CD4-positive, alpha-beta T cell treated with Interleukin-15 for 1 hour (primary cell): ENCODE measurements at places on chromosomes 4 and X.

DNA sequence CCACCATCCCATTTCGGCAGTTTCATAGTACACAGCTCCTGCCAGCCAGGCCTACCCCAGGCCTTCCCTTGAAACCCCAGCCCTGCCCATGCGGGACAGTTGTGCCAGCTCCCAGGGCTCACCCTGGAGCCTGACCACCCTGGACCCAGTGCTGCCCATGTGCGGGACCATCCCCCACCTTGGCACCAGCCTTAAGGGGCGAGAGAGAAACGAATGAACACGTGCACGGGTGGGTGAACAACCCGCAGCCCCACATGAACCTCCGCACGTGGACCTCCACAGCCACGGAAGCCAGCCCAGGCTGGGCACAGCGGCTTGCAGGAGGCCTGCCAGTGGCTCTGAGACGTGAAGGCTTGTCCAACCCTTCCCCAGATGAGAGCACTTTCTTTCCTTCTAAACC, 76.0 kb upstream of the MXD4 start:
- no peak for DNase-seq

GRCh38 chr4:169208516-169208915, 62.2 kb downstream of the SH3RF1 start:
- no peak for DNase-seq

GRCh38 chr4:169009286-169010124, 550 bp downstream of the CBR4 start:
- DNase-seq: peak; percentile 47

- peak; percentile 65 for DNase-seq
Measured at GRCh38 chrX:71282514-71283402, 677 bp upstream of the NONO start.

DNA sequence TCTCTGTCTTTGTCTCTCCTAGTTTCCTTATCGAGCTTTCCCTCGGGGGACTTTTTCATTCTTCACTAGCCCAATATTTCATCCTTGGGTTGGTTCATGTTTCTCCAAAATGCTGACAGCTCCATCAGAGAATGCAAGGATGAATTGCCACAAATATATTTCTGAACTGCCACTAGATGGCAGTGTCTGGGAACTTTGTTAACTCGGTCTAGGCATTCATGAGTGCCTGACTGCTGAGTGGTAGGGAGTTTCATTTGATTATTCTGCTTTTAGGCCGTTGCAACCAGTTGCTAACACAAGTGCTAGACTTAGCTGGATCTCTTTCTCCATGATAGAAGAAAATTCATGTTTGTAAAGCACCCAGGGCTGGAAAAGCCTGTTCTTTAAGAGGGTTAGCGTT, 73.5 kb upstream of the RAP2C start:
- DNase-seq: peak; percentile 19

- DNase-seq: no peak
Measured at GRCh38 chrX:42025861-42026260, 102.5 kb upstream of the CASK start.

DNA sequence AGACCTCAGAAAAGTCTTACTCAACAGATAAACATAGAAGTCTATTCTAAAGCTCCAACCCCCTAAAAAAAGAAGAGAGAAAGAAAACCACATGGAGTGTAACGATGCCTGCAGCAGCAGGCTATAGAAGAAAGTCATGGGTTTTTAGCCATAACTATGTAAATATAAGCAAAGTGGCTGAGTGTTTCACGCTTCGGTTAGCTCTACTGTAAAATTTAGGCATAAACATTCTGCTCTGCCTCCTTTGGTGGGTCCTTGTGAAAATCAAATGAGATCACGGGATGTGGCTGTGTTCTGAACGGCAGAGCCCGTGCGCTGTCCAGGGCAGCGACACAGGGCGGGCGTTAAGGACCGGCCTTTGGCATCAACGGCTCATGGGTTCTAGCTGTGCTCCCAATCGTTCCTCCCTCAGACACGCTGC, 78.4 kb downstream of the IRF2 start:
- DNase-seq: no peak
